ENCODE measurements at places on chromosomes 7 and 10. TPM values are rescaled to one million over a fixed set of nuclear protein-coding genes. Genes with fewer than 3 reads are reported as not detected.

The LIPJ gene
- 0.16 TPM for total RNA-seq

The MMD2 gene
- total RNA-seq: not detected

The ENKUR gene
- 0.16 TPM for total RNA-seq

The ADCYAP1R1 gene
- not detected for total RNA-seq

The RHOBTB1 gene
- 15.5 TPM for total RNA-seq

The WNT2 gene
- 0.63 TPM for total RNA-seq

The CRHR2 gene
- not detected for total RNA-seq

The ELN gene
- total RNA-seq: 6.5 TPM

The GPR158 gene
- total RNA-seq: not detected

The LRRC4 gene
- 1.9 TPM for total RNA-seq

The OR13A1 gene
- total RNA-seq: under 0.01 TPM

The NUTM2B gene
- total RNA-seq: 0.16 TPM

The ORC5 gene
- 13.0 TPM for total RNA-seq

The CRYGN gene
- total RNA-seq: 0.47 TPM

The CCDC7 gene
- 18.0 TPM for total RNA-seq

The ADAMTS14 gene
- total RNA-seq: 3.3 TPM

The MORN4 gene
- 5.2 TPM for total RNA-seq

The SPDYE2B gene
- total RNA-seq: not detected

The IFIT1B gene
- under 0.01 TPM for total RNA-seq

The H2BK1 gene
- not detected for total RNA-seq

The CWF19L1 gene
- total RNA-seq: 15.1 TPM

The C10orf143 gene
- total RNA-seq: 1.0 TPM

The SEPTIN7 gene
- 181 TPM for total RNA-seq

The CHRM2 gene
- 3.0 TPM for total RNA-seq

The CEP55 gene
- 0.94 TPM for total RNA-seq

The TDRD1 gene
- not detected for total RNA-seq

The PAX2 gene
- total RNA-seq: not detected

The DDX50 gene
- total RNA-seq: 62.6 TPM

The FKBP6 gene
- total RNA-seq: not detected

The ARHGAP22 gene
- 34.2 TPM for total RNA-seq

The AFAP1L2 gene
- 0.26 TPM for total RNA-seq

The FLNC gene
- 209 TPM for total RNA-seq

The MNX1 gene
- total RNA-seq: not detected

The PRPF18 gene
- 31.4 TPM for total RNA-seq

The OR2A12 gene
- total RNA-seq: not detected

The CDK6 gene
- 16.4 TPM for total RNA-seq

The CPED1 gene
- total RNA-seq: 36.9 TPM

The FAM25G gene
- not detected for total RNA-seq

The SLC18A3 gene
- total RNA-seq: not detected

The GDF10 gene
- total RNA-seq: 152 TPM

The GFRA1 gene
- total RNA-seq: under 0.01 TPM

The WNT8B gene
- not detected for total RNA-seq

The SPDYE16 gene
- total RNA-seq: under 0.01 TPM

The TBC1D12 gene
- total RNA-seq: 9.2 TPM

The PRLHR gene
- total RNA-seq: not detected

The TRIP6 gene
- 73.1 TPM for total RNA-seq

The TFEC gene
- total RNA-seq: 0.16 TPM

The CNPY1 gene
- total RNA-seq: not detected

The CTAGE8 gene
- total RNA-seq: 0.60 TPM

The CPSF4 gene
- total RNA-seq: 26.5 TPM

The POMZP3 gene
- total RNA-seq: 5.2 TPM

The DLX5 gene
- not detected for total RNA-seq

The CYP3A4 gene
- not detected for total RNA-seq

The FAM25A gene
- not detected for total RNA-seq

The TMEM178B gene
- total RNA-seq: under 0.01 TPM
